ENCODE measurements at places on chromosomes 12 and 14.

DNA sequence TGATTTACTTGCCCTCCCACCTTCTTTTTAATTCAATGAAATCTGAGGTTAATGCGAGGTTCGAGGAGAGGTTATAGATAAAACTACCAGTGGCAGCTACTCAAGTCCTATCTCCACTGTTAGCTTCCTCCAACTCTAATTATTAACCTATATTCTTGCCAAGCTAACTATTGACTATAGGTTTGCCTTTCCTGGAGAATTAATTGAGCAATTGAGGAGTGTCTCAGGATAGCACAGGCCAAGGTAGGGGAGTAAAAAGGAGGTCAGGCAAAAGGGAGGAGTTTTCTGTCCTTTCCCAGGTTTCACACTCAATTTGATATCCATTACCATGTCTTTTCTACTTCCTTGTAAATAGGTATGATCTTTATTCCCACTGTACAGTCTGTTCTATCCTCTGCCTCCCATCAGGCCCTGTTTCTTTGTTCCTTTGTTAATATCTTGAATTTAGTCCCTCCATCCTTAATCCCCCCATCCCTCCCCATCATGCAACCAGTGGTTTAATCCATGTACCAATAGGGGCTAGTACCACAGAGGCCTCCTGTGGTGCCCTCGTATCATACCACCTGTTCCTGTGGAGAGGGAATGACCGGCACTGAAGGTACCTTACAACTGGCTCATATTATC lies 3.7 kb upstream of the SUOX start:
- DNase-seq: no peak

- DNase-seq: no peak
Observed at GRCh38 chr14:51460011-51460410, 191.7 kb upstream of the FRMD6 start.

DNA sequence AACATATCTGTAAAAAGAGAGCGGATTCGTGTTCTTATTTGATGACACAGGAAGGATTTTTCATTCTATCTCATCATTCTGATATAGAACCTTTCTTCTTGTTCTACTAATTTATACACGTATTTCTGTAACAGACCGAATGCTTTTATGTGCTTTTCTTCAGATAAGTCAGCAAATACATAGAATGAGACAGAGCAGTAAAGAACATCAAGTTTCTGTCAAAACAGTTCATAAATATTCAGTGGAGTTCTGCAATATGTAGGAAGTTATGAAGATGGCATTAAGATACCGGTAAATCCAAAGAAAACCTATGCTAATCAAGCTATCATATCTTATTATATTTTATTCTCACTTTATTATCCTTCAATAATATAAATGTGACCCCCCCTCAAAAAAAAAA lies 280.6 kb downstream of the EGLN3 start:
- DNase-seq: no peak

DNA sequence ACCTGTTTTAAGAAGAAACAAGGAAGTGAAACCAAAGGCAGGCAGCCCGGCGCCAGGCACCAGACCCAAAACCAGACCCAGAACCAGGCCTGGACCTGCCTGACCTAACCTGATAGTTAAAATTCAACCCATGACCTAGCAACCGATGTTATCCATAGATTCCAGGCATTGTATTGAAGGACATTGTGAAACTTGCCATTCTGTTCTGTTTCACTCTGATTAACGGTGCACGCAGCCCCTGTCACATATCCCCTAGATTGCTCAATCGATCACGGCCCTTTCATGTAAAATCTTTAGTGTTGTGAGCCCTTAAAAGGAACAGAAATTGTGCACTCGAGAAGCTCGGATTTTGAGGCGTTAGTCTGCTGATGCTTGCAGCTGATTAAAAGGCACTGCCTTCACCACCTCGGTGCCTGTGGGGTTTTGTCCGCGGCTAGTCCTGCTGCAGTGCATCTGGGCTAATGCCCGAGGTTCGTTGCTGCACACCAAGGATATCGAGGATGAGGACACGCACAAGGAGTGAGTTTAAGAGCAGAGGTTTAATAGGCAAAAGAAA lies 262.5 kb upstream of the TMEM132C start:
- DNase-seq: no peak

DNA sequence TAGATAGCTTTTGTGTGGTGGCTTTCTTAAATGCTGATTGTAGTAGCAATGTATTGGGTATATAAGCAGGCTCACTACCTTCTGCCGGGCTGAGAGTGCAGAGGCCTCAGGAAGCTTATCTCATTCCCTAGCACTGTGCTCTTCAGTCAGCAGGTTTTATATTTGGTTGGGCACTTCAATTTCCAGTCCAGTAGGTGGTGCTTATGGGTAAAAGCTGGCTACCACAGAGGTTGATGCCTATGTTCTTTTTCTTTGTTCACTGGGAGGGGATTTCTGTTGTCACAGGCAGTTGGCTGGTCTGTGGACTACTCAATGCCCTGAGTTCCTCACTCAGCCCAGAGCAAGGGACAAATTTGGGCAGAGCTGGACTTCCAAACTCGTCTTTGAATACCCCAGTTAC lies 43.0 kb upstream of the GLIPR1 start:
- no peak for DNase-seq

GRCh38 chr14:67564236-67564635 lies 31.1 kb downstream of the PLEKHH1 start:
- DNase-seq: no peak

GRCh38 chr14:52950898-52951680 lies at the start of gene FERMT2:
Gene FERMT2 (minus strand): TSS chr14:52951050. CDS start chr14:52950568, 482 bp downstream.
- no peak for DNase-seq

DNA sequence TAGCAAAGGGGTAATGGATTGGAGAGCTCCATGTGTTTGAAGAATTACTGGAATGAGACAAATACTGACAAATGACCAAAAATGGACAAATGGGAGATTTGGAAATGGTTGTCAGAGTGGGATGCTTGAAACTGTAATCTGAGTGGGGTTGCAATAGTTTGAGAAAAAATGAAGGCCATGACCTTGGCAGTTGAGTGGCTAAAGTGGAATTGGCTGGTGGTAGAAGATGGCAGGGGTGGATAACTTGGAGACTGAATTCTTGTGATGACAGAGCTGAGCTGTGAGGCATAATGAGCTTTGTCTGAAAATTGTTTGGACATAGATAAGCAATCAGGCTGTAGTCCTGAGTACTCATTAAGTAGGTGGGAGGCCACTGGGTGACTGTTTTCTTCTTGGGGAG lies 222.5 kb upstream of the PRICKLE1 start:
- DNase-seq: no peak

GRCh38 chr12:51793201-51793600 lies 55.3 kb downstream of the FIGNL2 start:
- DNase-seq: no peak

GRCh38 chr12:3113671-3114325 lies 36.6 kb downstream of the TSPAN9 start:
- no peak for DNase-seq

DNA sequence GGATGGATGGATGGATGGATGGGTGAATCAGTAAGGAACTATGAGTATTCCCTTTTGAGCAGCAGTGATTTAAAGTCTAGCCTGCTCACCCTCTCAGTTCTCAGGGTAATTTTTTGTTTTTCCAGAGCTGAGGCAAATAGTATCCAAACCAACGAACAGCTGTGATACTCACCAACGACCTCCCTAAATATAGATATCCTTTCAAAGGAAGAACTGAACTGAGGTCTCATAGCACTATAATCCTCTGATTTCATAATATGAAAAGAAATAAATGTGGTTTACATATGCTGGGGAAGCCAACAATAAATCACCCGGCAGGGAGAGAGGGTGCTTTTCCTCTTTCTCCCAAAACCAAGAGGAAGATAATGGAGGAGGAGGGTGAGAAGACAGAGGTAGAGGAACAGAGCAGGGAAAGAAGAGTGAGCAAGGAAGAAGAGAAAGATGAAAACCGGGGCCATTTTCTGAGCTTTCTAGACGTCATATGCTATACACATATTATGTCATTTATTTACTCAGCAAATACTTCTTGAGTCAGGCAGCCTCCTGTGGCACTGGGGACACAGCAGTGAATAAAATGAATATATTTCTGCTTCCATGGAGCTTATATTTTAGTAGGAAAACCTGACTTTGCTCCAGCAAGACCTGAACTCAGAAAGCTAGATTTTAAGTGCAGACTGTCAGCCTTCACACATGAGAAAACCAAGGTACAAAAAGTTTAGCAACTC lies 710.7 kb upstream of the TBX3 start:
- DNase-seq: no peak

Data from SIG-M5 (cell line).